ENCODE measurements at places on chromosomes 7 and 10.

- no peak for DNase-seq
These were observed at the start of gene PON3 for GRCh38 chr7:95396136-95397032. Gene PON3 (minus strand): TSS chr7:95396375. CDS start chr7:95396350, 25 bp downstream.

DNA sequence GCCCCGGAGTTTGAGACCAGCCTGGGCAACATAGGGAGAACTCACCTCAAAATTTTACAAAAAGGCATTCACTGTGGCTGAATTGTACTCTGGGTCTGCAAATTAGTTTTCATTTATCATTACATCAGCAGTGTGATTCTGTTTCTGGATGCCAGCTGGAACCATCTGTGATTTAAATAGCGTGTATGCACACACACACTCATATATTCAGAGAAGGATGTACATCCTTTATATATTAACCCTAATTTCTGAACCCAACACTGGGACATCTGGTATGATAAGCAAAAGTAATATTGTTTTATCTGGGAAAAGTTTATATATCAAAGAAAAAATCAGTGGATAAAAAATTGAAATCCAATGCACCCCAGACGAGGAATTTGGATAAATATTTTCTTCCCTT lies 33.8 kb upstream of the LYZL1 start:
- DNase-seq: no peak

DNA sequence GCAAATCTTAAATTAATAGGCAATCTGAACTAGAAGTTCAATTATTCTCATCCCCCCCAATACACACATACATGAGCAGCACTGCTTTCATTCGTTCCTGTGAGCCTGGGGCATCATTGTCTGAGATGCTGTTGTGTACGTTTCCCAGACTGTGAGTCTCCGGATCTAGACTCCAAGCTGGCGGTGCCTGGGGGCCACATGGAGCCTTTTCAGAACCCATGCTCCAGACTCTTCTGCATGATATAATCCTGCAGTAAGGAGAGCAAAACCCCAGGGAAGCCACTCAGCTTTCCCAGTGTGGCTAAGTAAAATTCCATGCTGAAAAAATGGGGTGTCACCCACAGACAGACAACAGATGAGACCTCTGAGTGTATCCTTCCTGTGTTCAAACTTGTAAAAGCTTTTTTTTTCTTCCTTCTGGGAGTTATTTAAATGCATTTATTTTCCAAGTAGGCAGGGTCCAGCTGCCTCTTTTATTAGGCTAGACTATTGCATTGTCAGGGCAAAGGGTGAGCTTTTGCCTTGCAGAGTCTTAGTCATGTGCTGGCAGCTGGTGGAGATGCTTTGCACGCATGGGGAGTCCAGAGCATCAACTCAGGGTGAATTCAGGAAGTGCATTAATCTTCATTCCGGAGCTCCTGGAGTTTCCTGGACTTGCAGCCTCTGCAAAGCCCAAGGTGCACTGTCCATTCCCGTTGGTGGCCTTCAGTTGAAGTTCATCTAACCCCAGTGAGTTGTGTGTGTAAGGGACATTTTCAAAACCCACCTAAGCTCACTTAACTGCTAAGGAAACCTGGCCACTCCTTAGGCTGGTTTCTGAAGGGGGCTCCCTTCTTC lies 185.7 kb upstream of the ADO start:
- peak; percentile 45 for DNase-seq

DNA sequence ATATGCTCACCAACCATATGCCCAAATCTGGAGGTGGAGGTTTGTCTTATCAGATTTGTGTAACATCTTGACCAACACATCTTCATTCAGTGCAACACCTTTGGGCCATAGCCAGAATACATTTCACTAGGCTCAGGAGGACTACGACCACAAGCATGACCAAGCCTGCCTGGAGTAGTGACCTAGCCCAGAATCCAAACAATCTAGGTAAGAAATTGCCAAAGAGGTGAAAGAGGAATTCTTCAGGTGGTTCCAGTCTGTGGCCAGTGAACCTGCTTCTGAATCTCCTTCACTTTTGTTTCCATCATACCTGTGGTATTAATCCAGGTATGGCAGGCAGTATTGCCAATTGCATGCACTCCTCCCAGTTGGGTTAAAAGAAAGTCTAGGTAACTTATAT lies 112.8 kb upstream of the RAB18 start:
- no peak for DNase-seq

- DNase-seq: no peak
These were observed 81.2 kb downstream of the BMPR1A start for GRCh38 chr10:86837663-86838062.

- no peak for DNase-seq
These were observed 24.4 kb upstream of the C10orf67 start for GRCh38 chr10:23368816-23369640.

- DNase-seq: no peak
These were observed 195.4 kb downstream of the MAD1L1 start for GRCh38 chr7:2037301-2037807.

GRCh38 chr10:129614341-129614740 lies 147.3 kb downstream of the MGMT start:
- DNase-seq: no peak

- no peak for DNase-seq
These were observed 72.8 kb downstream of the PRKCQ start for GRCh38 chr10:6507311-6507710.

GRCh38 chr7:14836006-14836405 lies 66.5 kb downstream of the DGKB start:
- DNase-seq: no peak

DNA sequence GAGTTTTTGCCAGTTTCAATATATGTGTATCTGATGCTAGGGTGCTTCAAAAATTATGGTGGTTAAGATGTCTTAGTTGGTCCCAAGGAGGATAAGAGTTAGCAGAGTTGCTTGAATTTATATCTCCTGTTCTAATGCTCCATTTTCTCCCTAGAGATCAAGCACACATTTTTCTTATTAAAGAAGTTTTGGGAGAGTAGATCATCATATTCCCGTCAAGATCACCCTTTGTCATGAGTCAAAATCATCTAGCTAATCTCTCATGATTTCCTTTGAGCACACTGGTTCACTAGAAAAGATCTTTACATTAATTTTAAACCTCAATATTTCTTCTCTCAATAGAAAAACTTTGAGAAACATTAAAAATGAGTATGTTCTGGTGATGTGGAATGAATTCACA lies 429.9 kb upstream of the SEMA3A start:
- DNase-seq: no peak

DNA sequence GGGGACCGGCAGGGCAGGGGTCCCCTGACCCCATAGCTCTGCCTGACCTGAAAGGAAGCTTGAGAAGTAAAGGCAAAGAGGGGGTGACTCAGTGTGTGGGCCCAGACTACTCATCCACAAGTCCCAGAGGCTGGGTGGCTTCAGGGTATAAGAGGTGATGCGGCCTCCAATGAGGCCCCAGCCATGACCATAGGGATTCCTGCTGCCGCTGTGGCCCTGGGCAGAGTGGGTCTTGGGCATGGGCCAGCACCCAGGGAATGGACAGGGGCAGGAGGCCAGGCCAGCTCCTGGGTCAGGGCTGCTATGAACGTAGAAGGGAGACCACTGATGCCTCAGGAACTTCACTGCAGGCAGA lies 64.4 kb upstream of the EBF3 start:
- no peak for DNase-seq

- no peak for DNase-seq
These were observed 7.3 kb downstream of the ICA1 start for GRCh38 chr7:8254667-8255066.

DNA sequence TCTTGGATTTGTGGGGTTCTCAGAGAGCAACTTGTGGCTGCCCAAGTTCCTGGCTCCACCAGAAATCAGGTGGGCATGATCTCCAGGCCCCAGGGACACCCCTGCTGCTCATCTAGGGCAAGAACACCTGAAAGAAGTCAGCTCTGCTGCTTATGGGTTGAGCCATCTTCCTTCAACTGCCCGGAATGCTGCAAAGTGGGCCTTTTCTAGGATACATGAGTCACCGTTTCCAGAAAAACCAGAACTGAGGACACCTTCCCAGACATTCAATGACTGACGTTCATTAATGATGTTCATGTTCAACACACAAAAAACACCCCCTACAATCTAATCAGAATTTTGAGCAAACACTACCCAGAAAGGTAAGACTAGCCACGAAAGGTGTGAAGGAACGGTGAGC lies 98.0 kb downstream of the MAD1L1 start:
- no peak for DNase-seq

- DNase-seq: no peak
These were observed 745.0 kb upstream of the AUTS2 start for GRCh38 chr7:68853254-68853653.

GRCh38 chr10:96840841-96841518 lies 8.9 kb downstream of the LCOR start:
- DNase-seq: no peak

GRCh38 chr10:2145926-2146478 lies 408.7 kb upstream of the ADARB2 start:
- no peak for DNase-seq

- no peak for DNase-seq
These were observed 16.0 kb downstream of the SLC25A13 start for GRCh38 chr7:96305915-96306314.

- DNase-seq: peak; percentile 22
These were observed 167.9 kb upstream of the PRSS1 start for GRCh38 chr7:142581341-142581740.

- DNase-seq: no peak
These were observed 202.0 kb downstream of the CUX1 start for GRCh38 chr7:102019461-102019860.

DNA sequence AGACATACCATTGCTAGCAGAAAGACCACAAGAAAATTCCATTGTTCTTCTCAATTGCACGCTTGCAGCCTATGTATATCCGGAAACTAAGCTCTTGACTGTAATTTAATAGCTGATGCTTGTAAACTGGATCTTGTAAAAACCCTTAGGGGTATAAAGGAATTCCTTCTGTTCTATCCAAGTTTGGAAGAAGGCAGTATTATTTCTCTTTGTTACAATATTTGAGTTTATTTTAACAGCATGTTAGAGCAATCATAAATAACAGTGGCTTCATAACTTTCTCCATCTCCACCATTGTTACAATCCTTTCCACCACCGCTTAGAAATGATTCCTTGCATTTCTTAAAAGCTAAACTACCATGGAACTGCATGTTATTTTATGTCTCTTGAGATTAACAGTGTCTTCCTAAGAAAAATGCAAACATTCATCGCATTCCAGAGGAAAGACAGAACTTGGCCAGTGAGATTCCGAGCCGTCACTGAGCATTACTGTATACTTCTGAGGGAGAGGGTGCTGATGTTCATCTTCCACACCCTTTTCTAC lies 92.5 kb downstream of the TRIL start:
- peak; percentile 37 for DNase-seq

DNA sequence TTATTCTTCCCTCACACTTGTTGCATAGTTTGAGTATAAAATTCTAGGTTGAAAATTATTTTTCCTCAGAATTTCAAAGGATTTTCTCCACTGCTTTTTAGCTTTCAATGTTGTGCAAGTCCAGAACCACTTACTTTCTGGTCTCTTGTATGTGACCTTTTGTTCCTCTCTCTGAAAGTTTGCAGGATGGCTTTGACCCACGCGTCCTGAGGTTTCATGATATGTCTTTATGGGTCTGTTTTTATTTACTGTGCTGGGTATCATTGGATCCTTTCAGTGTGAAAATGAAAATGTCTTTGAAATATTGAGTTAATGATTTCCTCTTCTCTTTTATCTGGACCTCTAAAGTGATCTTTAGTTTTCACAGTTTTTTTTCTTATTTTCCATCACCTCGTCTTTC lies 38.5 kb downstream of the C1GALT1 start:
- DNase-seq: no peak

GRCh38 chr7:4769761-4770160 lies 5.7 kb upstream of the AP5Z1 start:
- no peak for DNase-seq

GRCh38 chr7:99258501-99258900 lies 14.1 kb upstream of the MYH16 start:
- DNase-seq: no peak

GRCh38 chr7:285731-286130 lies 4.2 kb upstream of the FOXL3 start:
- no peak for DNase-seq

DNA sequence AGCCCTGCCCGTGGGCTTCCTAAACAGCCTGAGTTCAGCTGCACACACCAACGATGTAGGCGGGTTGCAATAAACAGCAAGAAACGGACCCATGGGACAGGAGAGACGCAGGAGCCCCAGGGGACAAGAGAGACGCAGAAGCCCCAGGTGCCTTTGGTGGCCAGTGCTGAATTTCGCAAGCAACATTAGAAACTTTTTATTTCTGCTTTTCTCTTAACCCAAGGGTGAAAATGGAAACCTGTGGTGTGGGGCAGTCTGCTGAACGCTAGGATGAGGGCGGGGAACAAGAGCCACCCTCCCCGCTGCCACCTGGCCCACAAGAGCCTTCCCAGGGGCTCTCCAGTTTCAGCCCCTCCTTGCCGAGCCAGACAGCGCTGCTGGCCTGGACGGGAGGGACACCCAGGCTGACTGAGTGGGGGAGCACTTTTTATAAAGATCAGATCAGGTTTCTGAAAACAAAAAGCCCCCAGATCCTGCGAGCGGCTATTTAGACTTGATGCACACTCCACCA lies 20.0 kb upstream of the GPR146 start:
- DNase-seq: no peak

DNA sequence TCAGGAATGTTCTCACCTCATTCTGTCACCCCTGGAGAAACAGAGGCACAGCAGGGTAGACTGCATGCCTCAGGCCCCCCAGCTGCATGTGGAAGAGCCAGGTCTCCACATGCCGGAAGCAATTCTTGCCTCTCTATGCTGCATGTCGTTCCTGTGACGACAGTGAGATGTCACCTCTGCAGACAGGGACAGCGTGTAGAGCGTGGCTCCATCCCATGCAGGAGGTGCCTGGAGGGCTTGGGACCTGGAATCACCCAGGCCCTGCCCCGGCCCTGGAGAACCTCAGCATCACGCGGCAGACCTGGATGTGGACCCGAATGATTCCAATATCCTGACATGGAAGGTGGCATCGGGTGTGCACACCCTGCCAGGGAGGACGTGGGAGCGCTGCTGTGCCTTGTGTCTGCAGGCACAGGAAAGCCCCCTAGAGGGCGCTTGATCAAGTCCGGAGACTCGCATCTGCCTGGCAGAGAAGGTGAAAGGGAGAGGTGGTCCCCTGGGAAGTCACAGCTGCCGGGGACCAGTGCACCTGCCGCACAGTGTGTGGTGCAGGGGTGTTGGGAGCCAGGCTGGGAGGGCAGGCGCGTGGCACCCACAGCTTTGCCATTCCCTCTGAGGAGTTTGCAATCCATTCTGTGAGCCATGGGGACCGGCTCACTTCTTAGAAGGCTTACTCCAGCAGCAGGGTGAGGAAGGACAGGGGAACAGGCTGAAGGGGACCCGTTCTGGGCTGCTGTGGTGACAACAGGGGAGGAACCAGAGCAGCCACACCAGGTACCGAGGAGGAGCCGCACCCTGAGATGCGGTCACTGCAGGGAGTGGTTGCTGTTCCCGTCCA lies 45.3 kb upstream of the EN2 start:
- peak; percentile 56 for DNase-seq

All from HTR-8/SVneo (cell line).